ENCODE measurements at places on chromosomes 4 and X. TPM values are rescaled to one million over a fixed set of nuclear protein-coding genes. Genes with fewer than 3 reads are reported as not detected.
A peak's percentile ranks its signal among the peaks of the same experiment; 100 is the strongest.

Gene LUZP4
- not detected for polyA plus RNA-seq

Gene DAPP1
- polyA plus RNA-seq: 17.7 TPM

Gene ACOT9
- polyA plus RNA-seq: 5.9 TPM

DNA sequence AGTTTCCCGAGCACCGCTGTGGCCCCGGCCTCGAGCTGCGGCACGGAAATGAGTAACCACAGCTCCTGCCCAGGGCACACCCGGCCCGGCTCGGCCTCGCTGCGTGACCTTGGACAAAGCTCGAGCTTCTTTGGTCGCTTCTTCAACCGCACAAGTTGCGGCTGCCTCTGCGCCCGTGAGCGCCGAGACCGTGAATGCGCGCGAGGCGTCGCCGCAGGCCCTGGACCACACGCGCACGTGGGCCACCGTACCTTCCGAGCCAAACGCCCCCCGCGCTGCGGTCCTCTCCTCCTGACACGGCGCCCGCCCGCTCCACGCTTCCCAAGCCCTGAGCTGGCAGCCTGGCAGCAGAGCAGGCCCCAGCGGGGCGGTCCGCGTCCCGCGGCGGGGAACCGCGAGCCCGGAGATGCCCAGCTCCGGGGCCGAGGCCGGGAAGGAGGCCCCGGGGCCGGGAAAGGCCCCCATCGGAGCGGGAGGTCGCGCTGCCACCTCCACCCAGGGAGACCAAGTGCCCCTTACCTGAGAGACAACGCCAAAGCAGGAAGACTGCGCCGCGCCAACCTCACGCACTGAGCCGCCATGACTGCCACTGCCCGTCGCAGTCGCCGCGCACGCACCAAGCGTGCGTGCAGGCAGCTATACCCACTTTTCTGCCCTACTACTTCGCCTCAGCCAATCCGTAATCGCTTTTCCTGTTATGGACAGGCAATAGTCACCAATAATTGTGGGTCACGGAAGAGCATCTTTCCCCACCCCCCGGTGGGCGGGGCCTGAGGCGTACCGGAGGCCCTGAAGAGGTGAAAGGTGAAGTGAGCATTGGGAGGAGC is at the start of gene GRPEL1:
Gene GRPEL1 (minus strand): TSS at position 613 of the 827 bp plus-strand sequence. CDS start 32 bp downstream, at position 581.
- DNase-seq: peak; percentile 100
- H3K27me3 ChIP-seq: no peaks in the 10 kb centered on the region
- peaks cover 28% of the 10 kb centered on the region for H3K36me3 ChIP-seq
- peak within 1 kb of the TSS; percentile 88 for H3K27ac ChIP-seq
- peak within 1 kb of the TSS; percentile 95 for H3K4me3 ChIP-seq
- H3K4me1 ChIP-seq: peaks cover 27% of the 10 kb centered on the region

- H3K4me1 ChIP-seq: peaks cover 12% of the 10 kb centered on the region
- DNase-seq: peak; percentile 25
- no peaks in the 10 kb centered on the region for H3K36me3 ChIP-seq
- H3K4me3 ChIP-seq: peak within 1 kb of the TSS; percentile 97
- H3K27me3 ChIP-seq: no peaks in the 10 kb centered on the region
Observed at GRCh38 chr4:122921971-122922876, at the start of gene NUDT6. NUDT6 (minus strand) TSS chr4:122922597; CDS start chr4:122922572, 25 bp downstream.

Data from naive thymus-derived CD4-positive, alpha-beta T cell (primary cell).